ENCODE measurements at places on chromosomes 5 and 9.

GRCh38 chr5:74798977-74799911, 32.2 kb downstream of the NSA2 start:
- no peak for DNase-seq

GRCh38 chr5:137217599-137218200, 281.4 kb downstream of the SPOCK1 start:
- DNase-seq = no peak

- DNase-seq = no peak
Measured at GRCh38 chr5:97102010-97102470, 40.4 kb downstream of the LIX1 start.

DNA sequence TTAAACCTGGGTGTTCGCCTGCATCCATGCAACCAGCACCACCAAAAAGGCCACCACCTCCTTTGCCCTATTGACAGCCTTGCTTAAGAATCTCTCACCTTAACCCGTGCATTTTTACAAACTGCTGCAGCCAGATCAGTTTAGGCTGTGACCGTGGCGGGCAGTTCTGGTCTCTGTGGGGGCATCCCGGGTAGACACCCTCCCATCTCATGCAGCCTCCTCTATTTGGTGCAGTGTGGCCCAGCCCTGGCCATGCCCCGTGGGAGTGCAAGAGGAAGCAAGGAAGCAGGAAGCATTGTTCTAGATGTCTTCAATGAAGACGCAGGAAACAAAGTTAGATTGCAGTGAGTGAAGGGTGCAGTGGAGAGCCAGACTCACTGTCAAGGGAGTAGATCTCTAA, 108.8 kb upstream of the MVB12B start:
- DNase-seq = no peak

GRCh38 chr9:88258024-88258423, 119.7 kb upstream of the SPATA31C2 start:
- no peak for DNase-seq

GRCh38 chr9:112489039-112489546, 2.5 kb downstream of the KIAA1958 start:
- DNase-seq = no peak

DNA sequence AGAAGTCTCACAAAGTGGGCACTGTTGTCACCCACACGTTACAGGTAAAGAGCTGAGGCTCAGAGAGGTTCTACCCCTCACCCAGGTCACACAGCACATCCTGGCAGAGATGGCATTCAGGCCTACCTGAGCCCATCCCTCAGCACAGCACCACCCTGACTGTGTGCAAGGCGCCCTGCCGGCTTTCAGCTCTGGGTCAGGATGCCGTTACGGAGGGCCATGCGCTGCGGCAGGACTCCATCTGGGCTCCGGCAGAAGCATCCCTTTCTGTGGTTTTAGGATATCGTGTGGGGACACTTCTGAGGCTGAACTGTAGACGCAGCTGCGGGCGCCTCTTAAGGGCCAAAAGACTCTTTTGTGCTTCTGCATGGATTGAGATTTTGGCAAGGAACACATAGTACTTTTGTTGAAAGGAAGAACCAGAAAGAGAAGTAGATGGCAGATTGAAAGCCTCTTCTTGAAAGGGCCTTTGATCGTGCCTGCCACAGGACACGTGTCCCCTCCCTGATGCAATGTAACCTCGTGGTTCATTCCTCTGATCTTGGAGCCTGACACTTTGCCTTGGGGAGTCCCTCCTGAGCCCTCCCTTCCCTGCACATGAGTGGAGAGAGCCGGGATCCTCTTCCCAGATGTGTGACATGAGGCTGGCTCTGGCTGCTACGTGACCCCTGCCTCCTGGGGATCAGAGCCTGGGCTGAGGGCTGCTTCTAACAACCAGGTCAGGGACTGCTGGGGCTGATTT, 31.3 kb downstream of the USP20 start:
- DNase-seq = peak; percentile 37

DNA sequence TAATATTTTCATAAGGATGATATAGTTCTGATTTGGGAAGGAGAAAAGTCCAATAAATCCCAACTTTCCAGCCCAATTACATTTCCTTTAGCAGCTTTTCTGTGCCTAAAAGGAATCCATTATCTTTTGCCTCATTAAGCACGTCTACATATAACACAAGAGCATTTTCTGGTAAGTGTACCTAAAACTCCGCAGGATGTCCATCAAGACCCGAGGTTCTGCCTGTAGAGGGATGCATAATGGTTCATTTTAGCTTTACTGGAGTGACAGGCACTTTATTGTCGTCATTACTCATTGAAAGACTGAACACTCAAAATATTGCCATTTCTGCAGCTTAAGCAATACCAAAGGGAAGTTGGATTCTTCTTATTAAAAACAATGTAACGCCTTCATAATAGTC, 669.0 kb downstream of the PRELID2 start:
- DNase-seq = no peak

DNA sequence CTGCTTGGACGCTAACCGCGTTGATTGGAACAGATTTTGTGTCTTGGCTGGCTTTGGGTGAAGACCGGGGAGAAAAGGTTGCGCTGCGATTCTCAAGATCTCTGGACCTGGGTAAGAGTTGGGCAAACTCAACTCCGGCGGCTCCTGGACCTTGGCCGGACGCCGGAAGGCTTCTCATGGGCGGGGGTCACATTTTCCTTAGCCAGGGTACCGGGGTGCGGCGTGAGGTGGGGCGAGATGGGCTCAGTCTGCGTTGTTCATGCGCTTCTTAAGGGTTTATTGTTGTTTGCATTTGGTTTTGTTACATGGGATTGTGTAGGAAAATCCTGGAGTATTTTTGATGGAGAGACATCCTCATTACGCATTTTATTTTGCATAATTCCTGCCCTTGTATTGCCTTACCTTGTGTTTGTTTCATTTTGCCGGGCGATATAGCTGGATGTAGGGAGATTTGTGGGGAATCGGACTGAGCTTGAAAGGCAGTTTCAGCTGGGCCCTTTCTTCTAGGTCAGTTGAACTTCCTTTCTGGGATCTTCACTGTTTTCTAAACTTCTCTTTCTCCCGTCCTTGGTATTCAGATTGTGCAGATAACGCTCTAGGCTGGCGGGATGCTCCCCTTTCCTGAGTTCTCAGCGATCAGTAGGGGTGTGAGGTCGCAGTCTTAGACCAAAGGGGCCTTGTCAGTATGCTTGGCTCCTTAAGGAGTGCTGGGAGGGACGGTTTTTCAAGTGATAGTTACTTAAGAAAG, 524 bp downstream of the MEGF10 start:
- no peak for DNase-seq

DNA sequence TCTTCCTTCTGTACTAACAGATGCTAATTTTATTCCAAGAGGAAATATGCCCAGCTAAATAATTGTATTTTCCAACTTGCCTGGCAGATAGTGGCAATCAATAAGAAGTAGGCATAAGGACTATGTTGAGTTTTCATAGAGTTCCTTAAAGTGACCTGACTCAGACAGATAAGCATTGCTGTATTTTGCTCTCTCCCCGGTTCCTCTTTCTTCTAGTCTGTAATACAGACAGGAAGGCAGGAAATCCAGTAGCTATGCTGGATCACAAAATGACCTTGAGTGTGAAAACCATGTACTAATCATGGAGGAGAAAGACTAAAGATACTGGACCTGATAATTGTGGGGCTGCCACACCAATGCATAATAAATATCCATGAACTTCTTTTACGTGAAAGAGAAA, 701.7 kb downstream of the CETN3 start:
- DNase-seq = no peak

GRCh38 chr5:129977810-129978209, 73.5 kb downstream of the CHSY3 start:
- DNase-seq = no peak

DNA sequence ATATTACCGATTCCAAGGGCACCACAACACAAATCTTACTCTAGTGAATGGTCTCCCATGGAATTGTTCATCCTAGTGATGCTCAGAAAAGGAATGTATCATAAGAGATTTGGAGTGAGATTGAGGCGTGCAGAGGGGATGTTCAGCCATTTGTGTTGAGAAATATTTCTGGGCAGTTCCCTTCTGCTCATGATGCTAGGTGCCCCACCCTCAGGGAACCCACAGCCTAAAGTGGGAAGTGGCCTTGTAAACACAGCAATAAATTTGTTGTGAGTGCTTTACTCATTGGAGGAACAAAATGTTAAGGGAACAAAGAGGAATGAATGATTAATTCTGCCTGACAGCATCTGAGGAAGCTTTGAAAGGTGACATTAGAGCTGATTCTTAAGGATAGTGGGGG, 129.9 kb downstream of the TLE4 start:
- DNase-seq = no peak

- no peak for DNase-seq
Measured at GRCh38 chr5:60374409-60374808, 325.6 kb downstream of the DEPDC1B start.

DNA sequence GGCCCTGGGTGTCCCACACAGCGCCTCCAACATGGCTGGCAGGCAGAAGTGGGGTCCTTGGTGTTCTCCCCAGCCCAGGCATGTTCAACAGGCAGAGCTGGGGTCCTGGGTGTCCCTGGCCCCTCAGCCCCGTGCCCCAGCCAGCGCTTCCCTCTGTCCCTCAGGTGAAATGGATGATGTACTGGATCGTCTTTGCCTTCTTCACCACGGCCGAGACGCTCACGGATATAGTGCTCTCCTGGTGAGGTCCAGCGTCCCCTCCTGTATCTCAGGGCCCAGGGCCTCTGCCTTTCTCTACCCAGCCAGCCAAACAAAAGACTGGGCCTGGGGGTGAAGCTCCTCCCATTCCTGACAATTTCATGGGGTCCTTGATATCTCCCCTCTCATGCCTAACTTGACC, 2.4 kb downstream of the REEP2 start:
- no peak for DNase-seq

- no peak for DNase-seq
Measured at GRCh38 chr9:126338945-126339344, 12.3 kb downstream of the MVB12B start.

GRCh38 chr5:158940977-158941376, 158.7 kb downstream of the EBF1 start:
- DNase-seq = no peak

- DNase-seq = no peak
Measured at GRCh38 chr5:64947031-64947430, 178.3 kb downstream of the CWC27 start.

GRCh38 chr5:132228241-132229035, 785 bp upstream of the P4HA2 start:
- DNase-seq = no peak

Data from activated CD4-positive, alpha-beta T cell treated with anti-CD3 and anti-CD28 coated beads, Interleukin-2, Interleukin-4, amounts not matched to agents 100 ng/mL and 50 ng/mL, durations not matched to agents 16 hours and 8 hours (primary cell).